ENCODE measurements at places on chromosomes 3 and 15.

DNA sequence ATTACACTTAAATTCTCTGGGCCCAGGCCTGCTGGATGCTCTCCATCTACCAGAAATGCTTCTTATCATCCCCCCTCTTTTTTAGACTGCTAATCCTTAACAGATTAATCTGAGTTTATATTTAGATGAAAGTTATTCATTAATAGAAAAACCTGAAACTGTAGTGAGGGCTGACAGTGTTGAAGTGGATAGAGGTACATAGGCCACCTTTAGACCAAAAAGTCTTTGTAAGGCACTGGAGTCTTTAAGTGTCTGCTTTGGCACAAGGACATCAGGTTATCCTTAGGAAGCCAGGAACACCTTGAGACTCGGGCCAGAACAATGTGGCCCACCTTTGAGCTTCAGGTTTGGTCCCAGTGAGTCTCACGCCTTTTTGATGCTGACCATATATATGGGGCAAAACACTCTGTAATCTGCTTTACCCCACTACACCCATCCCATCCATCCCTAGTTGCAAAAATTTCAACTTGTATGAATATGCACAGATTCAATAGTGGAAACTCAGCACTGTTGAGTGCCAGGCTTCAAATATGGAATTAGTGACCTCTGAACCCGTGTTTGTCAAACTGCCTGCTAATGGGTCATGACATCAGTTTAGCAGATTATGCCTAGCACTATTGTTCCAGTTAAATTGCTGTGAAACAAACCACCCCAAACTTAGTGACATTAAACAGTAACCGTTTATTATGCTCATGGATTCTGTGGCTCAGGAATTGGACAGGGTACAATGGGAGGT is 44.0 kb downstream of the PDE8A start:
- no peak for DNase-seq

DNA sequence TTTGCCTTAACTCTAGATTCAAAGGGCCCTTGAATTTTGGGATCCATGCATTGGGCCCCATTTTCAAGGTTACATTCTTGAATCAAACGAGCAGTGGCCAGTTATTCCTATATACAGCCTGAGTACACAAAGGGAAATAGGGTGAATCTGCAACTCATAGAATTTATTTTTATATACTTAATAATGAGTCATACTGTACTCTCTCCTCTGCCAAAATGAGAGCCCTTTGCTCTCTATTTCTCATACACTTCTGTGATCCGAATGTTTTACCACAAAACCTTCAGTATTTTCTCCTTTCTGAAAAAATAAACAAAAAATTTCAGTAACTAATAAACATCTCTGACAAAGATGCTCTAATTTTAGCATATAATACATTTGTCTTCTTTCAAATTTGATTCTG is 116.7 kb downstream of the SERPINI1 start:
- no peak for DNase-seq

DNA sequence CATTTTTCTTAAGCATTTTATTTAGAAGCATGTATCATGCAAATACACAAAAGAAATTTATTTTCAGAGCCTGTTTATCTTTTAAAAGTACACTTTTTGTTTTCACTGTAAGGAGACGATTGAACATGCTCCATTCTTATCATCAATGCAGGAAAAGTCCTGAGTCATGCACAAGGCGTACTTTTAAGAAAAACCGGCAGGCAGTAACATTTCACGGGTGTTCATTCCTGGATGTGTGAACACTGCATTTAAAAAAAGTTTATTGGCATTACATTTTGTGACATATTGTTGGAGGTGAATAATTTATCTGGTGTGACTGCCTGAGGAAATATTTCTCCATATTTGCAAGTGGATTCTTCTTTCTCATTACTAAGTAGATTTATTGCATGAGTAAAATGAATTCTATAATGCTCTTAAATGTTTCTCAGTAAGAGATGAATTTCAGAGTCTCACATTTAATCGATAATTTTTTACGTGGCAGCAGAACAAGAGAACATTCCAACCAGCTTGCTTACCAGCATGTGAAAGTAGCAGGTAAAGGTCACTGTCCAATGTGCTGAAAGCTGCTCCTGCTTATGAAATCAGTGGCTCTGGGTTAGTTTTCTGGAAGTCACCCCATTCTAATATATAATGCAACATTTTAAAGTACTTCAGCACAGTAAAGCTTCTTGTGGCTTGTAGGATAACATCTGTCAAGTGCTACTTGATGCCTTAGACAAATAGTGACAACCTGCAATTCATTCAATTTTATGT is 87.0 kb downstream of the SV2B start:
- no peak for DNase-seq

DNA sequence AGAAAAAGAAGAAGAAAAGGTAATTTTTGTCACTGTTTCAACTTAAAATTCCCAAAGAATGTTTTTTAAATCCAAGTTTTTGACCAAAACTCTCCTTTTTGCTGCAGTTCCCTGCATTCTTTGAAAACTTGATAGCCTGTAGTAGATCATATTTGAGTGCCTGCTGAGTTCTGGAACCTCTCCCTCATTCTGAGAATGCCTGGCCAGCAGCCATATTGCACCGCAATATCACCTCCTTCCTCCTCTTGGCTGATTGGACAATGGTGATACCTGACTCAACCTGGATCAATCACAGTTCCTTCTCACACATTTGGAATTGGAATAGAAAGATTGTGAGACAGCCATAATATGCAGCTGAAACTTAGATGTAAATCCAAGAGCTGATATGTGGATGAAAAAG is 97.6 kb upstream of the GAP43 start:
- no peak for DNase-seq

- no peak for DNase-seq
Observed at GRCh38 chr3:114307222-114307830, 13.5 kb downstream of the TIGIT start.

GRCh38 chr3:146091397-146091796 is 69.6 kb downstream of the PLOD2 start:
- no peak for DNase-seq

DNA sequence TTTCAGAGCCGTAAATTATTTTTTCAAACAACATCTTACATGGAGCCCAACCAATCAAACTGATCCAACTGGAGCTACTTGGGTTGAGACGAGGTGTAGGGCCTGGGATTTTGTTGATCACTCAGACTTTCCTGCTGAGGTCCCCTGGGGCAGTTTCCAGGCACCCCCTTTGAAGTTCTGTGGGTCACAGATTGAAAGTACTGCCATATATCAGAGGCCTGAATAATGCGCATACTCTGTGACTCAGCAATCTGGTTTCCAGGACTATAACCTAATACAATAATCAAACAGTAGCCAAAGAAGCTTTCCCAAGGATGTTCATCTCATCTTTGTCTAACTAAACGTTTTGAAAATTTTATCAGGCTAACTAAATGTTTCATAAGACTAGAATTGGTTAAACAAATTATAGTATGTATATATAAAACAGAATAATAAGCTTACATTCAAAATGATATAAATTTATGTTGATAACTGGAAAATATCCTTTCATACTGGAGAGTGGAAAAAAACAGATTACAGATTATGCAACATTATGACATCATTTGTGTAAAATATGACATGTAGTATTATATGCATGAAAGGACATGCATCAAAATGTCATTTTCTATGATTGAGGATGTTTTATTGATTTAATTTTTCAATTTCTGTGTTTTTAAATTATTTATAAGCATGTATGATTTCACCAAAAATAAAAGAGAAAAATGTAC is 617.1 kb downstream of the NTRK3 start:
- no peak for DNase-seq

GRCh38 chr3:146598535-146598934 is 6.6 kb downstream of the PLSCR5 start:
- no peak for DNase-seq

DNA sequence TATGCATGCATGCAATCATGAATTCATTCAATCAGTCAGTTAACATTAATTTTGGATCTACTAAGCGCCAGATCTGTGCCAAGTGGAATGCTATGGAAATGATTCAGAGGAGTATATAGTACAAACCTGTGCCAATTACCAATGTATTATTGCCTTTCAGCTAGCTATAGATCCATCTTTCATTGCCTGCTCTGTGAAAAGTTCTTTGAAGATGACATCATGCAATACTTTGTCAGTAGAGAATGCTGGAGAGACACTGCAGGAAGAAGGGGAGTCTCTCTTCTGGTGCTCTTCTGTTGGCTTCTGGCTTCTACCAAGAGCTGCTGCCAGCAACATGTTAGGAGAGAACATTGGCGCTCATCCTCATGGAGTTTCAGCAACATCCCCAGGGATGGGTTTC is 81.0 kb upstream of the LMCD1 start:
- no peak for DNase-seq

- DNase-seq: no peak
Observed at GRCh38 chr3:195870442-195870841, 37.9 kb downstream of the TNK2 start.

DNA sequence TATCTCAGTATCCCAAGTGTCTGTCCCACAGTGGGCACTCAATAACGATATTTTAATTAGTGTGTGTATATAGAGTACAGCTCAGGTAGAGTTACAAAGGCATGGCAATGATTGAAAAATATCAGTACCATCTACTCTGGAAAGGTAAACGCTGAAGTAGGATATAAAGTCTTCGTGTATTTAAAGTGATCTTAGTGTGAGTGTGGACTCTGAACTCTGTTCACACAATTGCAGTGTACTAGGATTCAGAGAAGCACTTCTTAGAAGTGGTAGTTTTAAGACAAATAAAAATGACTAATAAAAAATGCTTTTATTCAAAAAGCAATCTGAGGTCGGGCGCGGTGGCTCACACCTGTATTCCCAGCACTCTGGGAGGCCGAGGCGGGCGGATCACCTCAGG is 62.9 kb upstream of the RAP2B start:
- DNase-seq: no peak

DNA sequence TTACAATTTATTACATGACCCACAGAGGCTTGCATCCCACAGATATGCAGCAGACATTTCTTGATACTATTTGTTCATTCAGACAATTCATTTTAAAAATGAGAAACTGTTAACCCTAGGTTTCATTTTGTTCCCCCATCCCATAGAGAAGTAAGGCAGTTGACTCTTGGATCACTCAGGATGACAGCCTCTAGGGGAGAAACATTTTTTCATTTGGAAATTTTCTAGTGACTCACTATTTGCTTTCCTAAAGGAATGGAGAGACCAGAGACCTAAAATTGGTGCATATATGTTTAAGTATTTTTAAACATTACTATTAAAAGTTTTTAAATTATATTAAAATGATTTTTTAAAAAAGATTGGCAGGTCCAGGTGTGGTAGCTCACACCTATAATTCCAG is 19.5 kb upstream of the PHC3 start:
- DNase-seq: no peak

- DNase-seq: no peak
Observed at GRCh38 chr3:127182431-127182830, 10.5 kb upstream of the PRR23E start.

GRCh38 chr3:142447301-142447851 is 461 bp downstream of the XRN1 start:
- peak; percentile 42 for DNase-seq

GRCh38 chr3:76111808-76112207 is 326.5 kb upstream of the ZNF717 start:
- DNase-seq: no peak

DNA sequence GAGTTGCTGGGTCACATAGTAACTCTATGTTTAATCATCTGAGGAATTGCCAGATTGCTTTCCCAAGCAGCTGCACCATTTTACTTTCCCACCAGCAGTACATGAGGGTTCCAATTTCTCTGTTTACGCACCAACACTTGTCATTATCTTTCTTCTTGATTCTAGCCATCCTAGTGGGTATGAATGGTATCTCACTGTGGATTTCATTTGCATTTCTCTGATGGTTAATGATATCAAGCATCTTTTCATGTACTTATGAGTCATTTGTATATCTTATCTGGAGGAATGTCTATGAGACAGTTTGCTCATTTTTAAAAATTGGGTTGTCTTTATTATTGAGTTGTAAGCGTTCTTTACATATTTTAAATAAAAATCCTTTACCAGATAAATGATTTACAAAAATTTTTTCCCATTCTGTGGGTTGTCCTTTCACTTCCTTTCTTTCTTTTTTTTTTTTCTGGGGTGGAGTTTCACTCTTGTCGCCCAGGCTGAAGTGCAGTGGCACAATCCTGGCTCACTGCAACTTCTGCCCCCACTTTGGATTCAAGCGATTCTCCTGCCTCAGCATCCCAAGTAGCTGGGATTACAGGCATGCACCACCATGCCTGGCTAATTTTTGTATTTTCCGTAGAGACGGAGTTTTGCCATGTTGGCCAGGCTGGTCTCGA is 8.9 kb upstream of the SGO1 start:
- DNase-seq: no peak

GRCh38 chr15:25679492-25679891 is 183.6 kb downstream of the ATP10A start:
- no peak for DNase-seq

DNA sequence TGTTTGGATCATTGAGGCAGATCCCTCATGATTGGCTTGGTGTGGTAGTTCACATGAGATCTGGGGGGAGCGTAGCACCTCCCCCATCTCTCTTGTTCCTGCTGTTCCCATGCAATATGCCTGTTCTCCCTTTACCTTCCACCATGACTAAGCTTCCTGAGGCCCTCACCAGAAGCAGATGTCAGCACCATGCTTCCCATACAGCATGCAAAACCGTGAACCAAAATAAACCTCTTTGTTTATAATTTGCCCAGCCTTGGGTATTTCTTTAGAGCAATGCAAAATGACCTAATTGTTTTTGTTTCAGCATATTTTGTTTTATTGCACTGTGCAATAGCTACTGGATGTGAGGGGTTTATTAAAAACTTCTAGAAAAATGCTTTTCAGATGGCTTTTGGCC is 56.6 kb upstream of the CHST2 start:
- DNase-seq: no peak

GRCh38 chr15:45150481-45150880 is 20.7 kb downstream of the DUOX1 start:
- DNase-seq: no peak

DNA sequence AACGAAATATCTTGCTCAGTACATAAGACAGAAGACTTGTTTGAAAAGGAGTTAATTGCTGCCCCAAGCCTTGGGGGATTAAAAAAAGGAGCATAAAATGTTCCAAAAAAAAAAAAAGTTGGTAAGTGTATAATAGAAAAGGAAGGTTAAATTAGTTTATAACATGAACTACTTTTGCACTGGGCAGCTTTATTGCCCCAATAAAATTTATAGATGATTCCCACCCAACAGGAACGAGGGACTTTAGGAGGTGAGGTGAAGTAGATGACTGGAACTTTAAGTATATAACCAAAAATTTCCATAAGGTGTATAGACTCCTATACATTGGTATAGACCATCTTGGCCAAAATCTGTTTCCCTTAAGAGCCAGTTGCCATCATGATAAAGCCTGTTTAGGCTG is 14.8 kb downstream of the PPP2R3A start:
- DNase-seq: no peak

Measured in activated CD4-positive, alpha-beta T cell treated with anti-CD3 and anti-CD28 coated beads for 4 hours (primary cell).